ENCODE measurements at places on chromosomes 5 and 9.

DNA sequence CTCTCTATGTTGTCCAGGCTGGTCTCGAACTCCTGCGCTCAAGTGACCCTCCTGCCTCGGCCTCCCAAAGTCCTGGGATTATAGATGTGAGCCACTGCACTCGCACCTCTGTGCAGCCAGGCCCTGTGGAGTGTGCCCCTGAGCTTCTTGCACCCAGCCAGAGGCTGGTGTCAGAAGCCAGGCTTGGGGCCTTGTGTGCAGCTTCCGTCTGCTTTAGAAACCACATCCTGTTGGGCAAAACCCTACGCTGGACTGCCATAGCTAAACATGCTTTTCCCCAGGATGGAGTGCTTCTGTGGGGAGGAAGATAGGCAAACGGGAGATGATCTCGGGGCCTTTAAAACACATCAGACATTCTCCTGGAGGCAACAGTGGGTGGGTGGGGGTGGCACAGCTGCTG, 40.1 kb downstream of the PRRT1B start:
- DNase-seq, result no peak

- peak; percentile 84 for DNase-seq
Observed at GRCh38 chr9:122468735-122469134, 9.0 kb downstream of the OR1J1 start.

- no peak for DNase-seq
Observed at GRCh38 chr5:32625547-32625946, 40.2 kb downstream of the SUB1 start.

DNA sequence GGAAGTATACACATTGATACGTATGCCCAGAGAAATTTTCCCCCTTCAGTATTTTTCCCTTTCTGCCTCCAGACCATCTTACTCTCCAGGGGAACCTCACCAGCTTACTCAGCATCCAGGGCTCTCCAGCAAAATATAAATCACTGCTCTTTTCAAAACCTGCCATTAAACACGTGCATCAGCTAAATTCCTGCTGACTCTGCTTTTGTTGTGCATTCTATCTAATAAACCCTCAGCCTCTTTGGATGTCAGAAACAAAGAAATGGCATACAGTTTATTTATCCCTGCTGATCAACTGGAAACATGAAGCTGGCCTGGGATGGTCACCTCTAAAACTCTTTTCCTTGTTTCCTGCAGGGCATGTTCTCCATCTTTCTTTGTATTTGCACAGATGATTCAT, 126.8 kb downstream of the TRPM3 start:
- DNase-seq, result no peak
